Stimulated activated CD8-positive, alpha-beta memory T cell treated with anti-CD3 and anti-CD28 coated beads, Interleukin-2, amount 100 ng/mL, for 1 hour (primary cell): ENCODE measurements at places on chromosomes 4 and X.

GRCh38 chr4:84597450-84597849 lies 14.5 kb downstream of the CDS1 start:
- no peak for DNase-seq

DNA sequence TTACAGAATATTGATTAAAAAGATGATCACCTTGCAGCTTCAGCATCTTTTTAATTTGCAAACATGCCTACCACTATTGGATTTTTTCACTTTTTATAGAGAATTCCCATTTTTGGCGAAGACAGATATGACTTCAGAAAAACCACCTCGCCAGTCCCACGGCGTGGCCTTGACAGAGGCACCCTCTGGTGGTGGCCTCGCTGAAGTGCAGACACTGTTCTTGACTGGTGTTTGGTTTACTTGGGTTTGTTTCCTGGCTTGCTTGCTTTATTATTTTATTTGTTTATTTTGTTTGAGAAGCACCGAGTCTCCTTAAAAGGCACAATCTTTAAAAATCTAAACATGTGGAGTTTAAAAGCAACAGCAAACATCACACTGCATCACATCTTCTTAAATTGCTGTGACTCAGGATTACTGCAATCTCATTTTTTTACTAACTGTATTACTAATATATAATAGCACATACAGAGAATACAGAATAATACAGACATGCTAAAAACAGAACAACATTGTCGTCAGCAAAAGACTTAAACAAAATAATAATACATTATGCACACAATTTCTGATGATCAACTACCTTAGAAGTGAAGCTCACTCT lies 13.1 kb upstream of the AMTN start:
- no peak for DNase-seq

GRCh38 chr4:173506597-173507211 lies 23.3 kb downstream of the HAND2 start:
- no peak for DNase-seq

DNA sequence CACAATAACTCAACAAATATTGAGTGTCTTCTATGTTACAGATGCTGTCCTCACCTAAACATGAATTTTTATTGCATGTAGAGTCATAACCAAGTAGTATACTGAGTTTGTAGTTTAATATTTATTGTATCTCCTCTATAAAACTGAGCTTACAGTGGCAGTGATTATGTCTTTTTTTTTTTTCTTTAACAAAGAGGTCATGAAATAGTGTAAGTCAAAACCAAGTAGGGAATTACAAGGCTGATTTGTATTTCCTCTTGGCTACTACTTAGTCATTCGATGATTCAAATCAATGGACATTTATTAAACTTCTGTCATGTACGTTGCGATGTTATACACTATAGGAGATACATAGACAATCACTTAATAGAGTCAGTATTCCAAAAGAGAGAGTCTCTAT lies 48.4 kb downstream of the IL15 start:
- DNase-seq, result no peak

GRCh38 chr4:90844241-90844640 lies 717.0 kb downstream of the CCSER1 start:
- DNase-seq, result no peak

- DNase-seq, result no peak
Measured at GRCh38 chrX:155434906-155435743, 23.3 kb downstream of the F8A3 start.

- DNase-seq, result no peak
Measured at GRCh38 chrX:70219938-70220764, 14.3 kb upstream of the AWAT1 start.

DNA sequence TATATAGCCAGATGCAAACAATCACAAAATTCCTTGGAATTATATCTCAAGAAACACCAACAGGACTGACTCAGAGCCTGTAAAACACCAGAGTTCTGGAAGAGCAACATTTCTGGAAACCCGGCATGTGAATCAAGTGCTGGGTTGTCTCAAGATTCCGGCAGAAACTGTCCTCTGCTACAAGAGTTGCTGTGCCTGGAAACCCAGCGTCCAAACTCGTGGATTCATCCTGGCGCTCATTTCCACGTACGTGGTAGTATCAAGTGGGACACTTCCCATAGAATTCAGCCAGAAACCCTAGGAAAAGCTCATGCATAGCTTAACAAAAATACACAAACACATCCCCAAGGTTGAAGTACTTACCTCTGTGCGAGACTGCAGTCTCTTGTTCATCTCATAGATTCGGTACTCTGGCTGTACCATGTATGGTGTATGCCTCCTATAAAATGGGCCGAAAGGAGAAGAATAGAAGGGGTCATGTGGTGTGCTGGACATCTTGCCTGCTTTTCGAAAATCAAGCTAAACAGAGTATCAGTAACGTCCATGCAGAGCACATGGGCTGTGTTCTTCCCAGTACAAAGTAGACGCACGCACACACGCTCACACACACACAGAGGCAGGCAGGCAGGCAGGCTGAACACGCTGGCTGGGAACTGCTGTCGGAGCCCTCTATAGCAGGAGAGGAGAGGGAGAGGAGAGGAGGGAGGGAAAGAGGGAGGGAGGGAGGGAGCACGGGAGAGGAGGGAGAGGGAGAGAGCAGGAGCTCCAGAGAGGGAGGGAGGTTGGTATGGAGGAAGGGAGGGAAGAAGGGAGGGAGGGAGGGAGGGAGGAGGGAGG lies at the start of gene LDB2:
Gene LDB2 (minus strand): TSS at position 655 of the 837 bp plus-strand sequence.
- DNase-seq, result no peak
